ENCODE measurements at places on chromosomes 1 and 21.
A peak's percentile ranks its signal among the peaks of the same experiment; 100 is the strongest.

DNA sequence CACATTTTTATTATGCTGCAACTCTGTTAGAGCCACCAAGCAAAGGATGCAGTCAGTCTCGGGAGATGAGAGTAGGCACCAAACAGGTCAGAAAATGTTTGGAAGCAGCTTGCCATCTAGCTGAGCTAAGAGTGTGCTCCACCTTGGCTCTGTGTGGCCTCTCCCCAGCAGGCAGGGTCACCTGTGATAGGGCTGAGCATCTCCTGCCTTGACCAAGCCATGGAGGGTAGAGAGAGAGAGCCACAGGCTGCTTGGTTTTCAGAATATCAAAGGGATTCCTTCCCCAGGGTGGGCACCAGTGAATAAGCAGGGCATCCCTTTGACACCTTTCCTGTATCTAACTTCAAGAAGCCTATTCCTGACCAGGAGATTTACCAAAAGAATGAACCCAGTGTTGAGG lies 135.5 kb downstream of the SDCCAG8 start:
- DNase-seq, result no peak

DNA sequence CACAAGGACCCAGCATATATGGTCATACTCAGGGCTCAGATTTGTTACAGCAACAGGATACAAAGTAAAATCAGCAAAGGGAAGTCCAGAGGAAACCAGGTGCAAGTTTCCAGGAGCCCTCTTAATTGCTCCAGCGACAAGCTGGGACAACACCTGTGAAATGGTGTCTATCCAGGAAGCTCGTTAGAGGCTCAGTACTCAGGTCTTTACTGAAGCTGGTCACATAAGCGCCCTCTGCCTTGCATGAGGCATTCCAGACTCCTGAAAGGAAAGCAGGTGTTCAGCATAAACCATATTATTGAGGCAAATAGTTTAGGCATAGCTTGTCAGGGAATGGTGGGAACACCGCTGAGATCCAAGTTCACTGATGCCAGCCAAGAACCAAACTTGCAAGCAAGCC lies 231.0 kb downstream of the SLC35F3 start:
- DNase-seq, result no peak

DNA sequence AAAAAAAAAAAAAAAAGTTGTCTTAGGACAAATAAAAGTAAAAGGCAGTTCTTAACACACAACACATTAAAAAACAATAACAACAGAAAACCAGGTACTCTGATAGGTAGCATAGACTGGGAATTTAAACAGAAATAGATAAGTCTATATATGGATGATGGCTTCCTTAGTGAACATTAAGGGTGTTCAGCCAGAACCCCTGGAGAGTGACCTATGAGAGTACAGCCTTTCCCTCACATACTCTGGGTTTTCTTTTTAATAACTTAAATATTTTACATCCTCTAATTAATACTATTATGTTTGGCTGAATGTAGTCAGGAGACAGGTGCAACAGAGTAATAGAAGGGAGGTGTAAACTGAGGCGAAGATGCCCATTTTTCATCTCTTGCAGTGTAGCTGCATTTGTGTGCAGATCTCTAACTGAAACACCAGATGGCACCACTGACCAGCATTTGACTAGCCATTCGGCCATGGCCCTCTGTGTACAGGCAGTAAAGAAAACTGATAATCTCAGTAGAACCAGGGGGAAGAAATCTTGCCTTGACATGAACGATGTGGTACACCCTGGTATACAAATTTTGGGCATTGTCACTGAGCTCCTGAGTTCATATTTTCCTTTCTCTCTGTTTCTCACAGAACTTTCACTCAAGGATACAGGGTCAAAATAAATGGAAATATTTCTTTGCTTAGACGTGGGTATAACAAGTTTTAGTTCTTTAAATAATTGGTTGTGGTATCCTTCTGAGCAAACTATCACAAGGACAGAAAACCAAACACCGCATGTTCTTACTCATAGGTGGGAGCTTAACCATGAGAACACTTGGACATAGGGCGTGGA lies 7.6 kb downstream of the TTF2 start:
- peak; percentile 82 for DNase-seq

- DNase-seq, result no peak
These were observed 2.2 kb downstream of the SPATC1L start for GRCh38 chr21:46181953-46182547.

GRCh38 chr1:167714098-167714438 lies 7.7 kb upstream of the MPZL1 start:
- no peak for DNase-seq

DNA sequence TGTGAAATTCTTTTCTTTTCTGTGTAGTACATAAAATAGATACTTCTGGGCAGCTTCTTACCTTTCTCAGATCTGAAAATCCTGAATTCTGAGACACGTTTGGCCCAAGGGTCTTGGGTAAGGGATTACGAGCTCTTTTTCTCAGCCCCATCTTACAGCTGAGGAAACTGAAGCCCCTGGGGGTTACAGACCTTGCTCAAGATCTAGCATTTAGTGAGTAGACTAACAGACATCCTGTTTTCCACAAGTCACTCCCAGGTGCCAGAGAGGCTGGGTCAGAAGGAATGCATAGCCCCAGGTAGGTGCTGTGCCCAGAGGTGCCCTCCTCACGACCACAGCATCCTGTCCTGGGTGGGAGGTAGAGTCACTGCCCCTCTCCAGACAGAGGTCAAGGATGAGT lies 13.2 kb upstream of the CREG1 start:
- DNase-seq, result no peak

- DNase-seq, result peak; percentile 80
These were observed 91.2 kb downstream of the TRABD2B start for GRCh38 chr1:47906009-47906432.

DNA sequence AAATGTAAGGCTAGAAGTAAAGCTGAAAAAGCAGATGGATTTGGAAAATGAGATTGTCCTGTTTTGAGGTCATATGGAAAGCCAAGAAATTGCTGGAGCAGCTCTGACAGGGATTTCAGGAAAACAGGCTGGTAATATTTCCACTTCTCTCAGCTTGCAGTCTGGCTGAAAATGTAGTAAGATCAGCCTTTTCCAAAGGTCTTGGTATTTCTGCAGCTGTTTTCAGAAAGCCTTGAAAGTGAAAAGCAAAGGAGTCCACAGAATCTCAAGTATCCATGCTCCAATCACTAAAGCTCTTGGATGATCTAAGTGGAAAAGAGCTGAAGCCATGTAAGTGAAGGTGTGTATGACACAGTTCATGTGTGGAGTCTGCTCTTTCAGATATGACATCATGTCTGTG lies 41.6 kb upstream of the APOBEC4 start:
- no peak for DNase-seq

GRCh38 chr1:39105841-39106765 lies 80.0 kb downstream of the NDUFS5 start:
- DNase-seq, result peak; percentile 65

DNA sequence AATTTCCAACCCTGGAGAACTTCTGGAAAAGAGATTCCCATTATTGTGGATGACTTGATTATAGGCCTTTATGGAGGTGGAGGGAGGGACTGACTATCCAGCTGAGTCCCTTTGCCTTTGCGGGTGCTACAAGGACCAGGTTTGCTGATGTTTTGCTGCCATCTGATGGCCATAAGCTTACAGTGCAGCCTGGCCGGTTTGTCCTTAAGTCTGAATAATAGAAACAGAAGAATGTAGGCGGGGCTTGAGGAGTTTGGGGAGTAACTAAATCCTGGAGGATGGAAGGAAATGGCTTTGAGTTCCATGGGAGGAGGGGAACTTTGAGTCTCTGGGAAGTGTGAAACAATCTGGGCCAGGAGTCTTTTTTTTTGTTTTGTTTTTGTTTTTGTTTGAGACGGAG lies 55.7 kb upstream of the CD1D start:
- DNase-seq, result peak; percentile 95

- DNase-seq, result no peak
These were observed 398.3 kb downstream of the DUSP10 start for GRCh38 chr1:221343607-221344006.

GRCh38 chr1:240338837-240339236 lies 247.2 kb downstream of the FMN2 start:
- no peak for DNase-seq

GRCh38 chr1:68376441-68376840 lies 73.3 kb downstream of the RPE65 start:
- DNase-seq, result no peak

DNA sequence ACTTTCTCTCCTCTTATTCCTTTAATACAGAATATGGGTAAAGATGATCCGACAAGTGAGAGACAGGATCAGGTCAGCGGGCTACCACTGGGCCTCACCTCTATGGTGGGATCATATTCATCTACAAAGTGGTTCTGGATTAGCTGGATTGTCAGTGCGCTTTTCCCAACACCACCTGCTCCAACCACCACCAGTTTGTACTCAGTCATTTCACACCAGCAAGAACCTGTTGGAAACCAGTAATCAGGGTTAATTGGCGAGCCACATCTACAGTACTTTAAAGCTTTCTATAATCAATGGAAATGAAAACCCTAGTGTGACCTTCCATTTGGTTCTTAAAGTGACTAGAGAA lies 643 bp downstream of the NRAS start:
- no peak for DNase-seq

- DNase-seq, result no peak
These were observed 39.8 kb downstream of the FAM78B start for GRCh38 chr1:166127003-166127402.

DNA sequence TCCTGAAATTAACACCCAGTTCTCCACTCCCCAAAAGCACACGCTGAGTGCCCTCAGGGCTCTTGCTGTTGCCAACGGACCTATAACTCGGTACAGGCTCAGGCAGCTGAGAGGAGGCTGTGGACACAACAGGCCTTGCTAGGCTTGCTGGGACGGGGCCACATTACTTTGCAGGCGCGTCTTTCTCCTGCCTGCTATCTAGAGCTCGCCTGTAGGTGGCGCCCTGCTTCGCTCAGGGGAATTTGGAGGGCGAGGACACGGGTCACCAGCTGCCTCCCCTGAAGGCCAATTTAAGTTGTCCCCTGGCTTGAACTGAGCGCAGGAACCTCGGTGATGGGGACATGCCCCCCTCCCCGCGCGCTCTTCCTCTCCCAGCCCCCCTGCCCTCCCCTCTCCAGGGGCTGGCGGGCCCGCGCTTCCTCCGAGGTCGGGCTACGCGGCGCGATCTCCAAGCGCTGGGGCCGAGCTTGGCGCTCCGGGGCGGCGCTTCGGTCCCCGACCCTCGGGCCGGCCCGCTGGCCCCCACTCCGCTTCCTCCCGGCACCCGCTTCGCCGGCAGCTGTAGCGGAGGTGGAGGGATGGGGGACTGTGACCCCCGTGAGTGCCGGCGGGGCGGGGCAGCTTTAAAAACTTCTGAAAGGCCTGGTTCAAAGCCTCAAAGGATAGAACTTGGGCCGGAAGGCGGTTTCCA lies 32.4 kb upstream of the NFIA start:
- DNase-seq, result peak; percentile 94

DNA sequence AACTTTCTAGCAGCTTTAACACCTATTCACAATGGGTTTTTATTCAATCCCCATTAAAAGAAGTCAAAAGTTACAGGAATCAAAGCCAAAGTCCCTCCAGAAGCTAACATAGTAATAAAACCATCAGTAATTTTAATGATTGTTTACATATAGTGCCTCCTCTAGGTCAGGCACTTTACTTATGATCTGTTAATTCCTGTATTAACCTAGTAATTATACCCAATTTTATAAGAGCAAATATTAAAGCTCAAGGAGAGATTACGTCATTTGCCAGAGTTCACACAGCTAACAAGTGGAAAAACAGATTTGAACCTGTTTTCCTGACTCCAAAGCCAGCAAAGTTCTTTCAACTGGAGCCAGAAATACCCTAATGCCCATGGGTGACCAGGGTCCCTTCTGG lies 112.9 kb upstream of the F3 start:
- no peak for DNase-seq

- DNase-seq, result no peak
These were observed 216.8 kb downstream of the KAZN start for GRCh38 chr1:14815175-14815877.

- DNase-seq, result no peak
These were observed 60.7 kb upstream of the PAX7 start for GRCh38 chr1:18569811-18570545.

DNA sequence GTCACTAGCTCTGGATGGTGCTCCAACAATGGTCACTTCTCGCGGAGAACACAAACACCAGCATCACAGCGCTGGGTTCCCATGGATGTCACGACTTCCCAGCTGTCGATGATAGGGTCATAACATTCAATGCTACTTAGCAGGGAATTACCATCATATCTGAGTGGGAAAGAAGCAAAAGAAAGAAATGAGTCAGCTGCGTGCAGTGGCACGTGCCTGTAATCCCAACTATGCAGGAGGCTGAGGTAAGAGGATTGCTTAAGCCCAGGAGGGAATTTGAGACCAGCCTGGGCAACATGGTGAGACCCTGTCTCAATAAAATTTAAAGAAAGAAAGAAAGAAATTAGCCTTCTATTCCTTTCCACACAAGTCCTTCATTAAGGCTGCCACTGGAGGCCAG lies 3.6 kb upstream of the RABIF start:
- no peak for DNase-seq

DNA sequence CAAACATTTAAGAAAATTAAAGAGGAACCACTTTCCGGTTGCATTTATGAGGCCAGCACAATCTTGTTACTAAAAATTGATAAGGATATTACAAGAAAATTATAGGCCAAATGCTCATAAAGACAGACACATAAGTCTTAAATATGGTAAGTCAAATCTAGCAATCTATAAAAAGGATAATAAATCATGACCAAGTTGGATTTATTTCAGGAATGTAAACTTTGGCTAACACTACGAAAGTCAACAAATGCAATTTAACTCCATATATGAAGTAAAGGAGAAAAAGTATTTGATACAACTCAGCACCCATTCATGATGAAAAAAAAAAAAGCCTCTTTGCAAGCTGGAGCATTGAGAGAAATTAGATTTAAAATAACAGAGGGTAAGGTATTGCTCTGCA lies 6.3 kb downstream of the HHAT start:
- DNase-seq, result no peak

DNA sequence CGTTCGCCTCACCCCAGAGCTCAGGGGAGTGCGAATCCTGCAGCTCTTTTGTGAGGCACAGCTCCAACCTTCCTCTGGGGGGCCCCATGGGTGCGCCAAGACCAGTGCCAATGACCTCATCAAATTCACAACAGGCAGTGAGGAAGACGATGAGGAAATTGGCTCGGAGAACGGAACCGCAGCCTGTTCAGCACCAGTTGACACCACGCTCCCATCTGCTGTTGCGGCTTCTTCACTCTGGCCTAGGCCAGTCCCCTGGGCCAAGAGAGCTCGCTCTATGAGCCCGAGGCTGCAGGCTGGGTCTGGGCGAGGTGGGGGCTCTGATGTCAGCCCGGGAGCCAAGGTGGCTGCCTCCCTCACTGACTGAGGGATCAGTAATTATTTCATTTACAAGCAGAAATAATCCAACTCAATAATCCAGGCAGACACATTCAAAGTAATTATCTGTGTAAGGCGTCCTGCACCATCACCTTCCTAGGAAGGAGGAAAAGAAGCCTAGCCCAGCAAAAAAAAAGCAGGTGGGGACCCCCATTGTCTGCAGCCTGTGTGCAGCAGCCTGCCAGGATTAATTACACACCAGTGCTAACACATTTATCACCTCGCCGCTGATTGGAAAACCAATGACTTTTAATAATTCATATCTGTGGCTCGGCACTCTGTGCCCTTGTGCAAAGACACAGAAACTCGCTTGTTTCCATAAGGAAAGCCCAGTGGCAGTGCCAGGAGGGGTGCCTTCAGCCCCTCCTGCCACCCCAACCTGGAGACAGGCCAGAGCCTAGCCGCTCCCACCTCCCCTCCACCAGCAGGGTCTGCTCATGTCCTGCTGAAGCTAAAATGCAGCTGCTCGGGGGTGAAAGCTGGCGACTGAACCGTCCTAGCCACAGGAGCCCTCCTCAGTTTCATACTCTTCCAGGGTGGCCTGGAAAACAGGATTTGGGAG lies 1.9 kb downstream of the PLEKHA6 start:
- peak; percentile 31 for DNase-seq

GRCh38 chr1:86914601-86914997 lies at the start of gene HS2ST1:
HS2ST1 (plus strand) TSS chr1:86914635.
- no peak for DNase-seq

Measured in dermis blood vessel endothelial cell (primary cell).